Endodermal cell (in vitro differentiated cells): ENCODE measurements at places on chromosomes 7 and 10.

DNA sequence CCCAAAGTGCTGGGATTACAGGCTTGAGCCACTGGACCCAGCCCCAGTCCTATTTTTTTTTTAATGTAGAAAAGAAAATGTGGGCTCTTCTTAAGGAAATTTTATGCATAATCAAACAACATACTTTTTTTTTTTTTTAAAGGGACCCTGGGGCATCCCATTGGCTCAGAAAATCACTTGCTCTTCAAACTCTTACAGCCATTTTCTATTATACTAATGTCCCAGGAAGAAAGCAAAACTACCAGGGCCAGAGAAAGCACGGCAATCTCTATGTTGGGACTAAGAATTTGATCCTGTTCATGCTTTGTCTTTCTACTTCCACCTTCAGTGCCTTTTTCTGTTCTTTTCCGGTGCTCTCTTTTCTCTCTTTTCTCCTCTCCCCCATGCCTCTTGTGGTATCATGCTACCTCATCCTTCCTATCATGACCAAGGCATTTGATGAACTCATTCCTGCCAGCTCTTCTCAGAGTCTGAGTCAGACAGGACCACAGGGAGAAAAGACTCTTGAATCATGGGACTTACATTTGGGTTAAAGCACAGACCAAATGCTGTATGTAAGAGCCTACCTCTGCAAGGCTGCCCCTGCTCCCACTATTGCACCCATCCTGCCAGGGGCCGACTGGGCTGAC is 76.4 kb upstream of the CCNY start:
- DNase-seq, result no peak

DNA sequence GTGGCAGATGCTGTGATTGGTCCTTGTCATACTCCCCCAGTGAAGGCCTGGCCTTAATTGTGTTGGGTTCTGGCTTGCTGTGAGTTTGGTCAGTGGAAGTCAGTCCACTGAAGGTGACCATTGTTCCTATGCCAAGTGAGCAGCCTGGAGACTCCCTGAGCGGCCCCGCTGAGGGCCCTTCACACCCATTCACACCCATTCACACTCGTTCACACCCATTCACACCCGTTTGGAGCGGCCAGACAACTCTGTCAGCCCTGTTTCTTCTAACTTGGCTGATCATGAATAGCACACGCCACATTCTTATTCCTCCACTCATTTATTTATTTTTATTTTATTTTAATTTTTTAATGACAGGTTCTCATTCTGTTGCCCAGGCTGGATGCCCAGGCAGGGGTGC is 61.5 kb downstream of the C10orf120 start:
- no peak for DNase-seq

DNA sequence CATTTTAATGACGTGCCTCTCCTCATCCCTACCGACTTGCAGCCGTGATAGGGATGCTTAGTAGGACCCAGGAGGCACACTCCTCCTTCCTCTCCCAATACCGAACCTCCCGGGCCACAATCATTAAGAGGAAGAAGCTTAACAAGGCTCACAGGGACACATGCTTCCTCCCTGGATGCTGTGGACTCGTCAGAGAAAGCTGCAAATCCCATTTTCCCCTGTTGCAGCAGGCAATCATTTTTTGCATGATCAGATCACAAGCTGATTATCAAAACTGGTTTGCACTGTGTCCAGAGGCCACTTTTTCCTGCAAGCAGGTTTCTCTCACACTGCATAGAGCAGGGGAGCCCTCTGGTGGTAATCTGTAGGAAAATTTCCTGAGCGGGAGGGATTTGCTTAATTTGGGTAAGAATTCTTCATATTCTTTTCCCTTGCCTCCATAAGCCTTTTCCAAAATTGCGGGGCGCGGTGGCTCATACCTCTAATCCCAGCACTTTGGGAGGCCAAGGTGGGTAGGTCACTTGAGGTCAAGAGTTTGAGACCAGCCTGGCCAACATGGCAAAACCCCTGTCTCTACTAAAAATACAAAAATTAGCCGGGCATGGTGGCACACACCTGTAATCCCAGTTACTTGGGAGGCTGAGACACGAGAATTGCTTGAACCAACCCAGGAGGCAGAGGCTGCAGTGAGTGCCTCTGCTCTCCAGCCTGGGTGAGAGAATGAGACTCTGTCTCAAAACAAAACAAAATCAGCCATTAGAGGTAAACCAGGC is 16.1 kb upstream of the LAMB4 start:
- peak; percentile 88 for DNase-seq

DNA sequence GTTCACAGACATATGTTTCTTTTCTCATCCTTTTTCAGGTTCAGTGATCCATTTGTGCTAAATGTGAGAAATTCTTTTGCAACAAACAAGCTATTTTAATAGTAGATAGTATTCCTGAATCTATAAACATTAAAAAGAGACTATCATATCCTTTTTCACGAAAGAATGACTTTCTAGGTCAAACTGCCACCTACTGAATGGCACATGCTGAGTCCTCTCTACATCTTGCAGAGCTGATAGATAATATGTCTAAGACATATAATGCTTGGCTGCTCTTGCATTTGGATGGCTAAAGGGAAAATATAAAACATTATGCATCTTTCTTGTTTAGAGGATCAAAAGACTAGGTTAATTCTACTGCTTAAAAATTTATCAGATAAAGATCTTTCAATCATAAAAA is 114.1 kb upstream of the SLC26A5 start:
- DNase-seq, result no peak

GRCh38 chr10:29434111-29434510 is 145.2 kb downstream of the LYZL1 start:
- DNase-seq, result no peak

DNA sequence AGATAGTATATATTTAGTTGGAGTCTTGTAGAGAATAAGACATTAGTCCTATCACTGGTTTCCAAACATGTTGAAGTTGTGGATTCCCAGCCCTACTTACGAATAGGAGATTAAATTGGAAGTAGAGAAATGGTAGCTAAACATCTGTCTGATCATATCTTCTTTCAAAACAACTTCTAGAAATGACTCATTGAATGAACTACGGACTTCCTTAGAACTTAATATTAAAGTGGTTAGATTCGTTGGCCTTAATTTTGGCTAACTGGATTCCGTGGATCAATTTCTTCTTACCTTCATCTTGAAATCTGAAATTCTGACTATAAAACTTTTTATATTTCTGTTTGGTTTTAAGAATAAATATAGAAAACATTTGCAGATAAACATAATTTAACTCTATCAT is 3.4 kb downstream of the PHF14 start:
- DNase-seq, result no peak

DNA sequence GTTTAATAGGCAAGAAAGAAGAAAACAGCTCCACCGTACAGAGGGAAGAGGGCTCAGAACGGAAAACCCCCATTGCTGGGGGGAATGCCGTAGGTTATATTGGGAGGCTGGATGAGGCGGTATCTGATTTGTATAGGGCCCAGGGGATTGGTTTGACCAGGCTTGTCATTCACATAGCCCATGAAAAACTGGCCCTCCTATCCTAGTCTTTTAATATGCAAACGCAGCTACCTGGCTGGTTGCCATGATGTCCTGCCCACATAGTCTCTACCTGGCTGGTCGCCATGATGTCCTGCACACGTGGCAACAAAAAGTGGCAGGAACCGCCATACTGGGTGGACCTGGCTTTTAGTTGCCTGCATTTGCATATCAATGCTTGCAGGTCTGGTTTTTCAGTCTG is 84.7 kb downstream of the AUTS2 start:
- no peak for DNase-seq

DNA sequence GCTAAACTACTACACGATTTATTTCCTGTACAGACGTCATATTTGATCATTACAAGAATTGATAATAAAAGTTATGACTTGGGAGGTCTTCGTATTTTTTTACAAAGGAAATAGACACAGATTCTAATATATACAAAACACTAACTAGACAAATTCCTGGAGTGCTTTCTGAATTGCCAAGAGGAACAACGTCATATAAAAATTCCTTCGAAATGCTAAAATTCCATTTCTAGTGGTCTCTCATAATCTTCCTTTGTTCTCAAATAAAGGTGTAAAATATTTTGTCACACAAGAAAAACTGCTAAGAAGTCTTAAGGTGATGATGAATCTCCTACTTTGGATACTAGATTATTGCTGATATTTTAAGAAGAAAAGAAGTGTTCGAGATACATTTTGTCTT is 85.4 kb downstream of the CDK6 start:
- no peak for DNase-seq

- DNase-seq, result no peak
Measured at GRCh38 chr10:7378602-7379403, 32.0 kb downstream of the SFMBT2 start.

GRCh38 chr10:104054430-104054829 is 31.2 kb downstream of the COL17A1 start:
- no peak for DNase-seq

DNA sequence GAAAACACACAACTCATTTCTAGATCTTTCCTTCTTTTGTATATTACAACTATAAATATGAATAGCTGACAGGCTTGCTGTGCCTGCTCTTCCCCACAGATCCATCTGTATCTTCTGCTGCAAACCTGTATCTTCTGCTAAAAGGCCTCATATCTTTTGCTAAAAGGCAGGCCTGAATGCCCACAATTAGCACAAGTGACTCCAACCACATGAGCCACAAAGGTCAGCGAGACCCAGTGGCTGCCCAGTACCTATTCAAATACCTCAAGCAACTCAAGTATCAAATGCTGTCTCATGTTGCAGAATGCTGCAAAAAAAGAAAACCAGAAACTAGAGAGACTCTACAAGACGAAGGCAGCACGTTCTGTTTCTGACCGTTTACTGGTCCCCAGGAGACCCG is 54.5 kb upstream of the ATP6V0A4 start:
- DNase-seq, result peak; percentile 13

DNA sequence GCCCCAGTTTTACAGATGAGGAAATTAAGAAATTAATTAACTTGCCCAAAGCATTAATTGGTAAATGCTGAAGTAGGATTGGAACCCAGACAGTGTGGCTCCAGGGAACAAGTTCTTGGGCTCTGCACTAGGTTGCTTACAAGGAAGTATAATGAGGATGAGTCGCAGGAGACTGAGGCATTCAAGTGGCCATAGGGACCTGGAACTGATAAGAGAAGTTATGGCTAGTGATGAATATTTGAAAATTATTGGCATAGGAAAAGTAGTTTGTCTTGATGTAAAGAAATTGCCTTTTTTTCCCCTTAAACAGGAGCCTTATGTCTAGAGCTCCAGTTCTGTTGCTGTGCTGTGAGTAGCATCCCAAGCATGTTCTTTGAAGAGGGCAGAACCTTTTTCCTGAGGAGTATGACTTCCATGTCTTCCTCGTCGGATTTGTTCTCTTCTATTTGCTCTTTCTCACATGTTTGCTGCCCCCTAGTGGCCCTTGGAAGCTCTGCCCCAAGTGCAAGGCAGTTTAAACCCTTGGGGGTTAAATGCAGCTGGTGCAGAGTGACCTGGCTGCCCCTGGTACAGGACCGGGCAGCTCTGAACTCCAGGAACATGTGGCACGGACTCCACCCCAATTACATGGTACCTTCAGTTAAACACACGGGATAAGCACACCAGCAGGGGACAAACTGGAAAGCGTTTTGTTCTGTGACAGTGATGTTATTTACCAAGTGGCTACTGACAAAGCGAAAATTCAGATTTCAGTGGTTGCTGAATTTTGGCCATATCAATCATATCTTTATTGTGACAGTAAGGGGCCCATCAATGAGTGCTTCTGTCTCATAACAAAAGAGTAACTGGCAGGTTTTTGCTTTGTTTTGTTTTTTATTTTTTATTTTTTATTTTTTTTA is 148.8 kb downstream of the HECW1 start:
- peak; percentile 91 for DNase-seq

GRCh38 chr7:130505753-130506152 is 13.9 kb downstream of the MEST start:
- no peak for DNase-seq

DNA sequence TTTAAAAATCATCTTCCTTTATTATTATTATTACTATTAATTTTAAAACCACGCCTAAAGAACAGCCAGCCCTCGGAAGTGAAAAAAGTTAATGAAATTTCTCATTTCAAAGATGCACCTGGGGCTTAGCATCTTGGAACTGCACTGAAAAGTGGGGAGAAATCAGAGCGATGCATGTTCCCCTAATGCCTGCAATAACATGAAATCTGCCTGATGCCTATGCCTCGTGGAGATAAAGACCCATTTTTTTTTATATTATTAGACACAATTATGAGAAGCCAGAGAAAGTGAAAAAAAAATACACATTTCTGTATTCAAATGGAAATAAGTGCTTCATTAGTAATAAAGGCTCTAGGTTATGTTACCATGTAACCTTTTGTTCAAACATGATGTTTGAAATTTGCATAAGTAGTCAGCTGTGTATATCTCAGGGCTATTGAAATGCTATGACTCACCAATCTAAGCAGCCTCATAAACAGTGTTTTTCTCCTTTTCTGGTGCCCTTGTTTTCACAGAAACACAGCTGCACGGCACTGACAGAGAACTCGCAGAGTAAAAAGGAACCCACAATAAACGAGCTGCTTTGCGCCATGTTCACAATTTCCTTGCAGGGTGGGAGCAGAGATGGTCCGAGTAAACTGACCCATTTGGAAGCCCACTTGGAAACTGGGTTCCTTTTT is 175.8 kb upstream of the PRKCQ start:
- no peak for DNase-seq

- no peak for DNase-seq
Measured at GRCh38 chr10:126210051-126210651, 178.1 kb downstream of the ADAM12 start.

- no peak for DNase-seq
Measured at GRCh38 chr7:7970531-7971307, 2.1 kb downstream of the GLCCI1 start.

- peak; percentile 77 for DNase-seq
Measured at GRCh38 chr10:12444981-12445700, 95.8 kb downstream of the CAMK1D start.

DNA sequence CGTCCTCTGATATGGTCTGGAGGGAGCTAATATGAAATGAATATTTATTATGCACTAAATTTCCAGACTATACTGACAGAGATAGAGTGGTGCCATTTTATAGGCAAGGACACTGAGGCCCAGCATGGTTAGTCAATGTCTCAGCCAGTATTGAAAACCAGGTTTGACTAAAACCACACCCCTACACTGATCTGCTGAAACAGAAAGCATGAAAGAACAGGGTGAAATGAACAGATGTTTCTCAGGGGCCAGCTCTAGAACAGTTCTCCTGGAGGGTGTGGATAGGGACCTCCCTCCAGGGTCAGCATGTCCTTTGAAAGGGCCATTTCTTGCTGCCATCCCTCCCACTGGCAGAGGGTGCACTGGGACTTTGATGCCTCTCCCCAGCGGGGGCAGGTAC is 700.5 kb downstream of the GRID1 start:
- no peak for DNase-seq

DNA sequence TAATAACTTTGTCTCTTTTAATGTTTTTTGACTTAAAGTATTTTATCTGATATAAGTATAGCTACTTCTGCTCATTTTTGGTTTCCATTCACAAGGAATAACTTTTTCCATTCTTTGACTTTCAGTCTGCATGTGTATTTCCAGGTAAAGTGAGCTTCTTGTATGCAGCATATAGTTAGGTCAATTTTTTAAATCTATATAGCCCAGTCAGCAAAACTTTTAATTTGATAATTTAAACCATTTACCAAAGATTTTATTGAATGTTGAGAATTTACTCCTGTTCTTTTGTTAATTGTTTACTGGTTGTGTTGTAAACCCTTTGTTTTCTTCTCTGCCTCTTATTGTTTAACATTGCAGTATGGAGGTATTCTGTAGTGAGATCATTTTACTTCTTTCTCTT is 696.9 kb upstream of the LRRTM3 start:
- DNase-seq, result no peak

GRCh38 chr10:60572511-60573194 is 183.0 kb upstream of the ANK3 start:
- peak; percentile 81 for DNase-seq
